ENCODE measurements at places on chromosomes 1 and 21.

DNA sequence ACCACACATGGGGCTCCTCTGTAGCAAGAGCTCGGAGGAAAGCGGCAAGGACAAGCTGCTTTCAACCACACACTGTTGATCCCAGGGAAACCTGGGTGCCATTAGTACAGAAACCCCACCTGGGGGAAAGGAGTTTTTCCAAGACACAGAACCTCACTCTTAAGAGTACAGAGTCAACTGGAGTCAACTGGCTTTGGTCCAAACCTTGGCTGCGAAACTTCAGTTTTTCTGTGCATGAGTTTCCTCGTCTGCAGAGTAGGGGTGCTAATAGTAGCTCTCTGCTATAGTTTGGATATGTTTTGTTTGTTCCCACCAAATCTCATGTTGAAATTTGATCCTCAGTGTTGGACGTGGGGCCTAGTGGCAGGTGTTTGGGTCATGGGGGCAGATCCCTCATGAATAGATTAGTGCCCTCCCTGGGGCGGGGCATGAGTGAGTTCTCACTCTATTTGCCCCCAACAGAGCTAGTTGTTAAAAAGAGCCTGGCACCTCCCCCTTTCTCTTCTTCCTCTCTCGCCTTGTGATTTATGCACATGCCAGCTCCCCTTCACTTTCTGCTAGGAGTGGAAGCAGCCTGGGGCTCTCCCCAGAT lies 161.1 kb downstream of the PIGK start:
- no peak for DNase-seq

DNA sequence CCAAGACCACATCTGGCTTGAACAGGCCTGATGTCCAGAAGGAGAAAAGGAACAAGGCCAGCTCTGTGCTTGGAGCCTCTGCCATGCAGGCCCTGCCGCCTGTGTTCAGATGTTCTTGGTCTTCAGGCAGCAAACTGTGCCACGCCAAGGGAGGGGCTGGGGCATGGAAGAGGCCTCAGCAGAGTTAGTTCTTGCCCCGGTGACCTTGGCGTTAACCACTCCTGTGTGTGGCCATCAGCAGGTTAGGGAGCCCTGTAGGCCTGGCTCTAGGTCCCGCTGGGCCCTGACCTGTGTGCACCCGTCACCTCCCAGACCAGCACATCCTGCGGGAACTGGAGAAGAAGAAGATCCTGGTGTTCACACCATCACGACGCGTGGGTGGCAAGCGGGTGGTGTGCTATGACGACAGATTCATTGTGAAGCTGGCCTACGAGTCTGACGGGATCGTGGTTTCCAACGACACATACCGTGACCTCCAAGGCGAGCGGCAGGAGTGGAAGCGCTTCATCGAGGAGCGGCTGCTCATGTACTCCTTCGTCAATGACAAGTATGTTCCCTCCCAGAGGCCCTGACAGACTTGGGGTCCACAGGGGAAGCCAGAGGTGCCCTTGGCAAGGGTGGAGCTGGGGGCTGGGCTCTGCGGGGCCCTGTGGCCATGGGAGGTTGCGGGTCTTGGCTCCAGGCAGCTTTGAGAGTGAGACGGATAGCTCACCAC lies 7.1 kb downstream of the ZC3H12A start:
- no peak for DNase-seq

GRCh38 chr1:82321794-82322193 lies 521.1 kb downstream of the ADGRL2 start:
- DNase-seq, result no peak

GRCh38 chr1:112298558-112298957 lies 97.5 kb upstream of the CTTNBP2NL start:
- peak; percentile 1 for DNase-seq

- no peak for DNase-seq
Measured at GRCh38 chr1:24465099-24465498, 37.5 kb upstream of the RCAN3 start.

GRCh38 chr1:168320149-168320548 lies 39.5 kb downstream of the TBX19 start:
- DNase-seq, result no peak

DNA sequence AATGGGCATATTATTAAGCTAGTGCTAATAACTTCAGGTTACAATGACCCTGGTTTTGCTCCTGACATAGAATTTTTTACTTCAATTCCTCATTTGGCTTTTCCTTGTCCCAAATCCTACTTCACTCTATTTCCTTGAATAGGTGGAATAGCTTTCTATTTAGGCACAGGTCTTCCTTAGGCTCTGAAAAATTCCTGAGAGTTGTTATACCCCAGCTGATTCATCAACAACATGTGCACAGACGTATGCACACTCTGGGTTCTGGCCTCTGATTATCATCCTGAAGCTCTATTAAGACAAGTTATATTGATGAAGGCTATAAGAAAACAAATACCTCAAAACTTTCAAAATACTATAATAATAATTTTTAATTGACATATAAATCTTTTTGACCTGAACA lies 172.4 kb downstream of the NTMT2 start:
- no peak for DNase-seq

GRCh38 chr1:58881471-58881994 lies 97.7 kb upstream of the JUN start:
- DNase-seq, result peak; percentile 59

- no peak for DNase-seq
Measured at GRCh38 chr1:212728606-212729005, 29.0 kb upstream of the BATF3 start.

- DNase-seq, result no peak
Measured at GRCh38 chr1:147542569-147542897, 1.2 kb downstream of the BCL9 start.

DNA sequence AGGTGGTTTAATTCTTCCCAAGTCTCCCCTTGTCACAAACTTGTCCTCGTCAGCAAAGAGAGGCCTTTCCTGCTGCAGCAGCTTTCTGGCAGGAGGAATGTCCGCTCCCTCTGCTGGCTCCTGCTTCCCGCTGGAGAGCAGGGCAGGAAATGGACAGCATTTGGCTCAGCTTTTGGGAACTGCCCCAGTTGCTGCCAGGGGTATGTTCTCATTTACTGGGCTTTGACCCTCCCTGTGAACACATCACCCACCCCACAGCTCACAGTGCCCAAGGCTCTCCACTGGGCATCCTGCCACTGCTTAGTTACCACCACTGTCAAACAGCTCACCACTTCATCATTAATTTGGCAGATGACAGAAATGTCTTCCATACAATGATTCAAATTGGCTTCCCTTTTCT lies 75.4 kb downstream of the MRPL37 start:
- DNase-seq, result peak; percentile 59

- no peak for DNase-seq
Measured at GRCh38 chr1:112674986-112675727, 698 bp downstream of the MOV10 start.

DNA sequence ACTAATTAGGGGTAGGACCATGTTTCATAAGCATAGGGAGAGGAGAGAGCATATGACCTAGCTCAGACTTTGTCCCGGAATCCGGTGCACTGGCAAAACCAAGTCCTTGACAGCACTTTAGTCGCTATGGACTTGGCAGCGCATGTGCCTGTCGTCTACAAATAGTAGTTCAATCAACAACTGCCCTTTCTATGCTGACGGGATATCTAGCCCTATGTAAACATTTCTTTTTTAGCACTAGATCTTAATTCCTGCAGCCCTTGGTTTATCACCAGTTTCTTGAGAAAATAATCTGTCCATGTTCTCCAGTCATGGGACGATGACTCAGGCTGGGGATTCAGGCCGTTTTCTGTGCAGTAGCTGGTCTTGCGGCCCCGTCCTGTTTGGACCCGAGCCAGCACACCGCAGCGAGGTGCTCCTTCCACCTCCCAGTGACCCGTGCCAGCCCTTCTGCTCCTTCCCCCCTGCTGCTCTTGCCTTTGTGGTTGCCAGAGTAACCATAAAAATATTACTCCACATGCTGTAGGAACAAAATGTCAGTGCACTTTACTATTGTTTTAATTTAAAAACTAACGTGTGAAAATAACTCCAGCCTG lies 8.6 kb upstream of the MT1HL1 start:
- DNase-seq, result no peak

GRCh38 chr1:70044832-70045231 lies 160.5 kb downstream of the LRRC40 start:
- DNase-seq, result peak; percentile 55

GRCh38 chr1:22055463-22055862 lies 3.0 kb downstream of the CDC42 start:
- no peak for DNase-seq

DNA sequence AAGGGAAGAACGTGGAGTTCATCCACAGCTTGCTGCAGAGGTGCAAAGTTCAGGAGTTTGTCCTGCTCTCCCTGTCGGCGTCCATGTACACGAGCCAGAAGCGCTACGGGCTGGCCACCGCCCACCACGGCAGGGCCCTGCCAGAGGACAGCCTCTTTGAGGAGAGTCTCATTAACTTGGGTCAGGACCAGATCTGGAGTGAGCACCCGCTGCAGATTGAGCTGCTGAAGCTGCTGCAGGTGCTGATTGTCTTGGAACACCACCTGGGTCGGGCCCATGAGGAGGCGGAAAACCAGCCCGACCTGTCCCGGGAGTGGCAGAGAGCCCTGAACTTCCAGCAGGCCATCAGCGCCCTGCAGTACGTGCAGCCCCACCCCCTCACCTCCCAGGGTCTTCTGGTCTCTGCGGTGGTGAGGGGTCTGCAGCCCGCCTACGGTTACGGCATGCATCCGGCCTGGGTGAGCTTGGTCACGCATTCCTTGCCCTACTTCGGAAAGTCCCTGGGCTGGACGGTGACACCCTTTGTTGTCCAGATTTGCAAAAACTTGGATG lies 73.8 kb upstream of the MORC3 start:
- DNase-seq, result no peak

- no peak for DNase-seq
Measured at GRCh38 chr1:185517808-185518419, 200.9 kb upstream of the IVNS1ABP start.

DNA sequence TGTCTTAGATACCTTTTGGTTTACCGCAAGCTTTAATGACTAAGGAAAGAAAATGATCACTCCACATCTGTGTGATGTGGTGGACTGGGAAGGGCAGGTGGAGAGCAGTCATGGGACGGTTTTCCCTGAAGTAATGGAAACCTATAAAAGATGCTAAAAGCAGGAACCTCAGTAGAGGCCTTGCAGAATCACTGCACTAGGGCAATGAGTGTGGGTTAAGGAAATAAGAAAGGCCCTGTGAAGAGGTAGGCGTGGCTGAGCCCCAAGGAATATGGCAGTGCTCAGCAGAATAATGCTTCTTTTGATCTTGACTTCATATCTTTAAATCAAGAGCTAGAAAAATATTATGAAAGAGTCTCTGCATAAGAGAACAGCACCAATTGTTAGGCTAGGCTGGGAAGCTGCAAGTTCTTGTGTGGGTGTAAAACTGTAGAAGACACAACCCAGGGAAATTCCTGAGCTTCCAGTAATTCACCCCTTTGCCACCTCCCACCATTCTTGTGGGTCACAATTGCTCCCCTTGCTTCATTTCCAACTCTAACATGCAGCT lies 49.9 kb downstream of the CLCA4 start:
- DNase-seq, result no peak

DNA sequence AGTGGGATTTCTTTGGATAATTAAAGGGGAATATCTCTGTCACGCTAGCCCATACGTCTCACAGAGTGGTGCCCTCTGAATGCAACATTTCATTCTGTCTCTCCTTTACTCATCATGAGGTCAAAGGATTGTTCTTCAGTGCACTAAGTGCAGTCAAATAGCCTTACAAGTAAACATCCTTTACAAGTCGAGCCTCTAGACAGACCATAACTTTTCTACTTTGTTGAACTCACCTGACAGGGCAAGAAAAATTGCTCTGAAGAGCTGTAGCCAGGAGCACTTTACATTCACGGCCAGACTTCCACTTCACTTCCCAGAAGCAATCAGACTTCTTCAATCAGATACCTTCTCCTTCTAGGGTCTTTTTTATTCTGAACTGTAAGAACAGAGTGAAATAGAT lies 768.0 kb upstream of the TMPRSS15 start:
- DNase-seq, result no peak

GRCh38 chr1:150562446-150563339 lies 13.5 kb downstream of the ADAMTSL4 start:
- DNase-seq, result no peak

DNA sequence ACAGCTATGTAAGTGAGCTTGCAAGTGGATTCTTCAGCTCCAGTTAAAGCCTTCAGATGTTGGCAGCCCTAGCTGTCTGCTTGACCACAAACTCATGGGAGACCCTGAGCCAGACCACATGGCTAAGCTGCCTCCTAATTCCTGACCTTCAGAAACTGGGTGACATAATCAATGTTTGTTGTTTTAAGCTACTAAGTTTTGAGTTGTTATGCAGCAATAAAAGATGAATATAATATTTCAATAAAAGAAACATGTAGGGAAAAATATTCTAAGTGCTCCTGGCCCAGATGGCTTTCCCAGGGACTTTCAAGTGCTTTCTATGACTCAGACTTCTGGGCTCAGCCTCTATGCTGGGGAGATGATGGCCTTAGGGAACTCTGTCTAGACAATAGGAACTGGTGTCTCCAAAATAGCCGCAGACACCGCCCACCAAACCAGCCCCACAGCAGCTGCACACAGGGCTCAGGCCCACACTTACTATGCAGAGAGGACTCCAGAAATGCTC lies 20.3 kb upstream of the AZIN2 start:
- peak; percentile 93 for DNase-seq

DNA sequence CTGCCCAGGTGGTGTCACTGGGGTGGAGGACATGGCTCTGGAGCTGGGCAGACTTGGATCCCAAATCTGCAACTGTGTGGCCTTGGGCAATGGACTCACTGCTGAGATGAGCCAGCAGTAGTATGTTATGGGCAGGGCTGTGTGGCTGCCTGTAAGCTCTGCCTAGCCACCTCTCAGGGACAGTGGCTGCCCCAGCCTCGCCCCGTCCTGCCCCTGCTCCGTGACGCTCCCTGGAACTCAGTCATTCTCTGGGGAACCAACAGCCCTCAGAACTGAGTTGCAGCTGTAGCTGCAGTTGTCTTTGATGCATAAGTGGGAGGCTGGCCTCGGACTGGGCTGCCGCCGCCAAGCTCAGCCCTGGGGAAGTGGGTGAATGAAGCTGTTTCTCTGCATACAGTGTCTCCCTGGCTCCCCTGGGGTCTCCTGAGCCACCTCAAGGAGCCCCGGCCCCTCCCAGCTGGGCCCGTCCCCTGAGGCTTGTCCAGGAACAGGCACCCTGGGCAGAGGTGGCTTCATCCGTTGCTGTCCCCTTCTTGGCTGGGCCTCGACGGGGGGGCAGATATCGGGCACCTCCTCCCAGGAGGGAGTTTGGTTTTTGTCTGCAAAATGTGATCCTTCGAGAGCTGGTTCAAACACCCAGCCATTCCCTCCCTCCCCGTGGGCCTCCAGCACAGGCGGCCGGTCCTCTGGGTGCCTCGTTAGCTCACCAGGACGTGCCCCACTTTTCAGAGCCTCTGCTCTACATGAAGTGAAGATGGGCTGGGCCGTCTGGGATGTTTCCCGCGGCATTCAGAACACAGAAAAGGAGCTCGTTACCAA lies 26.2 kb upstream of the PLCH2 start:
- no peak for DNase-seq

DNA sequence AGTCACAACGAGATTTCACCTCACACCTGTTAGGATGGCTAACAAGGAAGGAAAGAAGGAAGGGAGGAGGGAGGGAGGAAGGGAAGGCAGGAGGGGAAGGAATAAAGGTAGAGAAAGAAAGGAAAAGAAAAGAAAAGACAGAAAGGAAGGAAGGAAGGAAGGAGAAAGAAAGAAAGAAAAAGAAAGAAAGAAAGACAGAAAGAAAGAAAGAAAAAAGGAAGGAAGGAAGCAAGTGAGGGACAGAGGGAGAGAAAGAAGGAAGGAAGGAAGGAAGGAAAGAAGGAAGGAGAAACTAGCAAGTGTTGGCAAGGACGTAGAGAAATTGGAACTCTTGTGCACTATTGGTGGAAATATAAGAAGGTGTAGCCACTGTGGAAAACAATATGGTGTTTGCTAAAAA lies 52.2 kb downstream of the CCDC185 start:
- no peak for DNase-seq

- no peak for DNase-seq
Measured at GRCh38 chr1:6597777-6598131, 4.9 kb downstream of the KLHL21 start.

Data from GM04503 (cell line).